HepG2 (cell line): ENCODE measurements at places on chromosomes 4 and X. TPM values are rescaled to one million over a fixed set of nuclear protein-coding genes. Genes with fewer than 3 reads are reported as not detected.
A peak's percentile ranks its signal among the peaks of the same experiment; 100 is the strongest.

GRCh38 chr4:147101678-147102077 lies 156.0 kb upstream of the TTC29 start:
- DNase-seq, result no peak

The ENPEP gene
- total RNA-seq, result not detected in 2 replicates

- DNase-seq, result no peak
Measured at GRCh38 chrX:96924581-96924980, 40.9 kb downstream of the RPA4 start.

- DNase-seq, result no peak
Measured at GRCh38 chrX:13965531-13965930, 64.2 kb downstream of the GEMIN8 start.

The GPRIN3 gene
- not detected in 2 replicates for total RNA-seq

DNA sequence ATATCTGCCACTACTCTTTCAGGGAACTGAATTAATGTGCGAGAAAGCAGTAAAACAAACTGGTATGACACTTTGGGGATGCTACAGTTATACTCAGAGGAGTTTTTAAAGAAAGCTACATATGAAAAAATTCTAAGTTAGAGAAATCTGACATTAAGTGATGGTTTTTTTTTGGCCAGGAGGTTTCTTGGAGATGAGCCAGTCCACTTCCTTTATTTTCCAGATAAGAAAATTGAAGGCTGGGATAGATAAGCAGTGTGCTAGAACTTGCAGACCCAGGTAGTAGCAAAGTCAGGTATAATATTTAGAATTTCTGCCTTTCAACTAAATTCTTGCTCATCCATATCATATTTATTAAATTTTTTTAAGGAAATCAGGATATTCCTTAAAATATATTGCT lies 106.8 kb downstream of the FAT4 start:
- no peak for DNase-seq

DNA sequence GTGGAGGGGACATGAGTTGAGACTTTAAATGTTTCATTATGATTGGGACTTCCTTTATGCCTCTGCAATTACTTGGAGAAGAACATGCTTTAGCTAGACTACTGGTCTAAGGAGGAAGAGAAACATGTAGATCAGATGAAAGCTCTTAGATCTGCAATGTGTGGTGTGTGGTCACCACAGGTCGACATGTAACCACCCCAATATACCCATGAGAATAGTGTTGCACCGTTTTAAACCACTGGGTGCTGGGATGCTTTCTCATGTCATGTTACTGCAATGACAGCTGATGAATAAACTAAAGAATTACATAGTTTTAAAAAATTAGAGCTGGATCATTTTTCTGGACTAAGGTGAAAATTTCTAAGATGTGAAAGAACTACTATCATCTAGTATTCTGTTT lies 1039.7 kb downstream of the RAPGEF2 start:
- no peak for DNase-seq

The PNMA5 gene
- not detected in 2 replicates for total RNA-seq

DNA sequence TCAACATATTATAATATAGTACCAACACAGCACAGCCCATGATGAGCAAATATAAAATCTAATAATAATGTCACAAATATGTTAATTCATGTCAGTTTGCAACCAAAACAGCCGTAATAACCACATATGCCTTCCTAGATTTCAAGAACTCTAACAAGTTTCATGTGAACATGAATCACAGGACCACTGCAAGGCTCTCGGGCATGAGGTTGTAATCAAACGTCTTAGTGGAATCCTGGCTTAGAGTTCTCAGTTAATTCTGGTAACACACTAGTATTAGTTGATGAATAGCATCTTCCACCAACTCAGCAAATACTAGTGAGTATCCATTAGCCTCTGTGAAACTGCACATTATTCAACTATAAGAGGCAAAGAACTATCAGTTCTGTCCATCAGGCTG lies 379.3 kb upstream of the TENM3 start:
- DNase-seq, result no peak

GRCh38 chr4:136749989-136750388 lies 782.3 kb downstream of the PCDH18 start:
- DNase-seq, result no peak

The ATP2B3 gene
- total RNA-seq, result not detected in 2 replicates

DNA sequence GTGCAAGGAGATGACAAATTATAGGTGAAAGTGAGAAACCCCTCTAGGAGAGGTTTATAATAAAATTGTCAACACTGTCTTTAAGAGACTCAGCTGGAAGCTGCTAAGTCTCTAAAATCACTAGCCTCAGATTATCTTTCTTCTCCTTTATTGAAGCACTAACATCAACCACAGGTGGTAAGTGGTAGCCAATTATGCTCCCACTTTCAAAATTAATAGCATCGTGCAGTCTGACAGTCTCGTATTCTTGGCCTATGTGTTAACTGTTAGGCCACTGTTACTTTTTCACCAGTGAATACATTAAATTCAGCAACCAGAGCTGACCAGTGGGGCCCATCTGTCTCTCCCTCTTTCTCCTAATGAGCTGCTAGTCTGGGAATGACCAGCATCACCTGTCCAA lies 674.1 kb downstream of the RAPGEF2 start:
- DNase-seq, result no peak

- DNase-seq, result no peak
Measured at GRCh38 chr4:175066923-175067627, 148.9 kb downstream of the ADAM29 start.

The MAD2L1 gene
- 109 and 134 TPM in 2 replicates for total RNA-seq

GRCh38 chr4:8331575-8331955 lies 62.0 kb downstream of the HTRA3 start:
- DNase-seq, result no peak

The SULT1B1 gene
- 0.20 and 0.21 TPM in 2 replicates for total RNA-seq

DNA sequence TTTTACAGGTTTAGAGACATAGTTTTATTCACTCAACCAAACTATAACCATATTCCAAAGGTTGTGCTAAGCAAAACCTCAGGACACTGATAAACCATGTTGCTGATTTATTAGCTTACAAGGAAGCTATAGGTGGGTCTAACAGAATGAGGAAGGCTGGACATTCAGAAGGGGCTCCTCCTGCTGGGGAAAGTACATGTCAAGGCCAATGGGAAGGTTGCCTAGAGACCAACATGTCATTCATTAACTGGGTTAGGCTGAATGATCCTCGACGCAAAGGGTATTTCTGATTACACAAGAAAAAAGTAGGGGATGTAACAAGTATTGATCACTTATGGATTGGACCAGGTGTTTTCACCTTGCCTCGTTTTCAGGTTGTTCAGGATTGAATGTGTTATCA lies 30.3 kb downstream of the SLC10A6 start:
- DNase-seq, result peak; percentile 28

DNA sequence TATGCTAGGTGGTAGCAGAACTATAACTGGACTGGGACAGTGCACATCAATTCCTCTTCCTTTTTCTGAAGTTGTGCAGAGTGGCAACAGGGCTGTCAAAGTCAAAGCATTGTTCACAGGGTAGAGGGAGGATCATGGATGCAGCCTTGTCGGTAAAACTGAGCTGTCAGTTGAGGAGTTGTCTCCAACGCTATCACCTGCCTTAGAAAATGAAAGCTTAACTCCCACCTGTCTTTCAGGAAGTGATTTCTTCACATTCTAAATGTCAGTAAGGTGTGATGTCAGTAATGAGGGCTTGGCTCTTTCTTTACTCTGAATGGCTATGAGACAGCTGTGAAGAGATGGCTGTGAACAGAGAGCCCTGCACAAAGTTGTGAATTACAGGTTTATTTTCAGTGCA lies 66.4 kb upstream of the BANK1 start:
- no peak for DNase-seq

DNA sequence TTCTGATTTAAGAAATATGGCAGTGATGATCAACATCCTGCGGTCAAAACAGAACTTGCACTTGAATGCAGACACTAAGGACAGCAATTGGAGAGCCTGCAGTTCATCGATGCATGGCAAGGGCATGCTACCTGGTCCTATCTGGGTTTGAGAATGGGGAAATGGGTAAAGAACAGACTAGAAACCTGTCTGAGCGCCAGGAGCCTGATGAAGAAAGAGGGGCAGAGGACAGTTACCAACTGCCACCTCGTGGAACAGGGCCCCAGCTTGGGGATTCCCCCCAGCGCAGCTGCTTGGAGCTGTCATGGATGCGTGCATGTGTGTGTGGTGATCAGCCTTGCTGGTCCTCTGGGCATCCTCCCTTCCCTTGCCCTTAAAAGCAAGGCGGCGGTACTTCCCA lies 30.2 kb upstream of the NKRF start:
- DNase-seq, result no peak

The ESX1 gene
- total RNA-seq, result not detected in 2 replicates

GRCh38 chr4:115228851-115229250 lies 115.4 kb upstream of the NDST4 start:
- DNase-seq, result no peak

The SMC1A gene
- 46.6 and 73.4 TPM in 2 replicates for total RNA-seq

GRCh38 chrX:138775517-138775916 lies 64.0 kb upstream of the FGF13 start:
- peak; percentile 0 for DNase-seq

DNA sequence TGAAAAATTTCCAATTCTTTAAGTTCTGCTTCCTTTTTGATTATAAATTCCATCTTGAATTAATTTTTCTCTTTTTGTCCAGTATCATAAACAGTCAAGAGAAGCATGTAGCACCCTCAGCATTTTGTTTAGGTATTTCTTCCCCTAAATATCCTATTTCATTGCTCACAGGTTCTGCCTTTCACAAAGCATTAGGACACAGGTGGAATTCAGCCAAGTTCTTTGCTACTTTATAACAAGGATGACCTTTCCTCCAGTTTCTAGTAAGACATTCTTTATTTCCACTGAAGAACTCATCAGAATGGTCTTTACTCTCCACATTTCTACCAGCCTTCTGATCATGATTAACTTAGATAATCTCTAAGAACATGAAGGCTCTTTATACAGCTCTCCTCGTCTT lies 7.4 kb downstream of the SLC9B1 start:
- no peak for DNase-seq

- no peak for DNase-seq
Measured at GRCh38 chr4:53479736-53480525, 102.5 kb downstream of the FIP1L1 start.

The MTNR1A gene
- not detected in 2 replicates for total RNA-seq

DNA sequence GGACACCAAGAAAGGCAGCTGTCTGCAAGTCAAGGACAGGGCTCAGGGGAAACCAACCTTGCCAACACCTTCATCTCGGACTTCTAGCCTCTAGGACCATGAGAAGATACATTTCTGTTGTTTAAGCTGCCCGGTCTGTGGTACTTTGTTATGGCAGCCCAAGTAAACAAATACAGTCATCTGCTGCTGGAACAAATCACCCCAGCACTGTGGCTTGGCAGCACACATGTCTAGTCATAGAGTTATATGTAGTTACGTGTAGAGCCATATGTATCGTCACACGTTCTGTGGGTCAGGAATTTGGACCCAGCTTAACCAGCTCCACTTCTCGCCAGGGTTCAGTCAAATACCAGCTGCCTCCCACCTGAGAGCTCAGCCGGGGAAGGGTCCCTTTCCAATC lies 2.5 kb downstream of the HTT-AS start:
- no peak for DNase-seq

GRCh38 chr4:119020158-119020557 lies 115.5 kb upstream of the MYOZ2 start:
- no peak for DNase-seq

- no peak for DNase-seq
Measured at GRCh38 chrX:53263597-53264094, 17.7 kb downstream of the IQSEC2 start.

The CENPC gene
- 15.7 and 16.4 TPM in 2 replicates for total RNA-seq

GRCh38 chrX:41518841-41519220 lies 71.7 kb downstream of the NYX start:
- no peak for DNase-seq

DNA sequence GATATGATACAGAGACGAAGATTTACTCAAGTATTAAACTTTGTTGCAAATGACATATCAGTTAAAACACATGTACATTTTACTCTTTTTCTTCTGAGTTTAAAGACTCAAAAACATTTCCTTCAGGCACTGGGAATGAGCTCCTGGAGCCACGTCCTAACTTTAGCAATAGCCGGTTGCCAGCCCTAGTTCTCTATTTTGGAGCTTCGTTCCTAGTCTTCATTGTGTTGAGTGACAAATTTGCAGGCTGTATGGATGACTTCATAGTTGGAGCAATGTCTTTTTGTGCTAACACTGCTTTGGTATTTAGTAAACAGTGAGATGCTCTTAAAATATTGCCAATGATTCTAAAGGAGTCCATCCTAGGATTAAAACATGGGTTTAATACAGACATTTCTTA lies 190.9 kb downstream of the FAT4 start:
- DNase-seq, result no peak

The YTHDC1 gene
- total RNA-seq, result 56.3 and 56.8 TPM in 2 replicates

DNA sequence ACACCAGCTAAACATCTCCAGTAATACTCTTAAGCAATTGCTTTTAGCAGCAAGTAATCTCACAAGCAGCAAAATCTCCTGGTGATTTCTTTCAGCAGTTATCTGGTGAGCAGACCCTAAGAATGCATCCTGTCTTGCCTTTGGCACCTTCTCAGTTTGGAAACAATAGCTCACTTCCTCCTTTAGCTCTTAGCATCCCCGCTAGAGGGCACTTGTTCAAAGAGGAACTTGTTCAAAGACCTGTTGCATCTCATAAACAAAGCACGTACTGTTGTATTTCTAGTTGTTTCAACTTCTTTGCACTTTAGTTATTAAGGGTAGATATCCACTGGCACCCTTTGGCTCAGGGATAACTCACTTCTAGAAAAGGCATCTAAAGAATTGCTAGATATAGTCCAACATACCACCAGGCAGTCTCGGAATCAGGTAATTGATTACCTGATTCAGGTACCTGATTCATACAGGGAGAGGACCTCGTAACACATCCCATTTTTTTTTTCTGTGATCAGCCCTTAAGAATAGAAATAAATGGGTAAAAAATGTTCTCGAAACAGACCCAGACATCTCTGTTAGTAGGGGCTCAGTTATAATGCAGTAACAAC lies 81.9 kb upstream of the QRFPR start:
- peak; percentile 57 for DNase-seq

DNA sequence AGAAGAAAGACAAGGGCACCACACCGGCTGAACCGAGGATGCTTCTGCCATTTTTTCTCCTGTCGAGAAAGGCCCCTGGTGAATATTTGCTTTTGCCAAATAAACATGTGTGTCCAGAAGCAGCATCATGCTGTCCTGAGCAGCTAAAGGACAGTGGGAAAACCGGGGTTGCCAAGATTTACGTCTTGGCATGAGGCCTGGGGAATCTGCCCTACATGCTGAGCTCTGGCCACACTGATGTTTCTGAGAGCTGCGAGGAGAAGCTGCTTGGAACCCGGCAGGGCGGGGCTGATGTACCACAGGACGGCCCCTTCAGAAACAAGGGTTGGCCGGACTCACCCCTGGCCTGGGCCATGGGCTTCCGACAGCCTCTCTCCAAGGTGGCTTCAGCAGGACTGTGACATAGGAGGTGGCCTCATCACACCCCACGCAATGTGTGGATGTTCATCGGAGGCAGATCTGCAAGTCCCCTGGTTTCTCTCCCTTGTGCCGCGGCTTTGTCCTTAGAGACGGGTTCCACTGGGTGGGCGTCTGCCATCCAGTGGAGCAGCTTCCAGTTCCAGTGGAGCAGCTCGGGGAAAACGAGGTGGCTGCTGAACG lies 42.2 kb upstream of the SORCS2 start:
- no peak for DNase-seq
